ENCODE measurements at places on chromosomes 4 and X. TPM values are rescaled to one million over a fixed set of nuclear protein-coding genes. Genes with fewer than 3 reads are reported as not detected.

WWC2 gene
- total RNA-seq = 50.3 TPM

HPGDS gene
- total RNA-seq = 5.7 TPM

GIMD1 gene
- total RNA-seq = not detected

AVPR2 gene
- total RNA-seq = 3.0 TPM

FOXR2 gene
- not detected for total RNA-seq

MED28 gene
- 40.9 TPM for total RNA-seq

PDGFRA gene
- 297 TPM for total RNA-seq

AFM gene
- not detected for total RNA-seq

Measured in aorta (tissue), 5 donors.